ENCODE measurements at places on chromosomes 4 and X.
A peak's percentile ranks its signal among the peaks of the same experiment; 100 is the strongest.

- DNase-seq, result no peak
These were observed 20.6 kb upstream of the MAML3 start for GRCh38 chr4:140174543-140174942.

DNA sequence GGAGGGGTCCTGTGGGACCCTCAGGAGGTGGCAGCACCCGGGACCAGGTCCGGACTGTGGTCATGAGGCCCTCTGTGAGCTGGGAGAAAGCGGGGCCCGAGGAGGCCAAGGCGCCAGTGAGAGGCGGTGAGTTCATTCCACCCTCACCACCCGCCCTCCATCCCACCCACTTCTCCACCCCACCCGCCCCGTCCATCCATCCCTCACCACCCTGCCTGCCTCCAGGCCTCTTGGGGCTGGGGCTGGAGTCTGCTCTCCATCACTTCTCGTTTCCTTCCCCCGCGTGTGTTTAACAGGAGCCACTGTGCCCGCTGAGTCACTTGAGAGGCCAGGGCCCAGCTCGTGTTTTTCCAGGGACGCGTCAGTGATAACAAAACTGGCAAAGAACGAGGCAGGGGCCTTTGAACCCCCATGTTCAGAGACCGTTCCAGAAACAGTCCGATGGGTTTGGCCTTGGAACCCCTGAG is 6.2 kb downstream of the SH3TC1 start:
- no peak for DNase-seq

DNA sequence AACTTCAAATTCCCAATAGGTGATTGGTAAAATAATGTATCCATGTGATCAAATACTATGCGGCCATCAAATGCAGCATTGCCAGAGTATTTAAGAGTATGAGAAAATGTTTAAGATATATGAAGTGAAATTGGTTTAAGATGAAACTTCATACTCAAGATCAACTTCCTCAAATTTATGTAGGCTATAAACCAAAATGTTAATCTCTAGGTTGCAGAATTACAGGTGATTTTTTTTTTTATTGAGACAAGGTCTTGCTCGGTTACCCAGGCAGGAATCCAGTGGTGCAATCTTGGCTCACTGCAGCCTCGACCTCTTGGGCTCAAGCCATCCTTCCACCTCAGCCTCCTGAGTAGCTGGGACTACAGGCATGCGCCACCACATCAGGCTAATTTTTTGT is 25.3 kb downstream of the ACSL4 start:
- no peak for DNase-seq

DNA sequence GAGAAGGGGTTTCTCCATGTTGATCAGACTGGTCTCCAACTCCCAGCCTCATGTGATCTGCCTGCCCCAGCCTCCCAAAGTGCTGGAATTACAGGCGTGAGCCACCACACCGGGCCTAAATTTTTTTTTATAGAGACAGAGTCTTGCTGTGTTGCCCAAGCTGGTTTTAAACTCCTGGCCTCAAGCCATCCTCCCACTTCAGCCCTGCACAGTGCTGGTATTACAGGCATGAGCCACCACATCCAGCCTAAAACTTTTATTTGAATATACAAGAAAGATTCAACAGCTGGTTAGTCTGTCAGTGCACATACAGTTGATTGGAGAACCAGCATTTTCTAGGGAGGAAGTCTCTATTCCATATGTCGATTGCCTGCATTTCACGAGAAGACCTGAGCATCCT is 91.2 kb downstream of the LRP2BP start:
- peak; percentile 18 for DNase-seq

DNA sequence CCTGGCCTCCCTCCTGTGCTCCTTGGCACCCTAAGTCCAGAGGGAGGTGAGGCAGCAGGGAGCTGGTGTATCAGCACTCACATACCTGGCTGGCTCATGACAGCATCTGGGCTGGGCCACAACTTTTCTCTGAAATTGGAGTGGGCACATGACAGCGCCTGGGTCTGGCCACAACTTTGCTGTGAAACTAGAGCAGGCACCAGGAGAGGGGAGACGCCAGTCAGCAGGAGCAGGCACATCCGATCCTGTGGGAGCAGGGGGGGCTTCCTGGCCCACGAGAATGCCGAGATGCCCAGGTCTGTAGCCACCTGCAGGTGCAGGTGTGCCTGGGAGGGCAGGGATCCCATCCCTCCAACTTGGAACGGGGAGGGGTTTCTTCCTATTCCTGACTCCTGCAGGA is 69.7 kb upstream of the PPP3CA start:
- no peak for DNase-seq

GRCh38 chrX:16466640-16467432 is 183.1 kb upstream of the S100G start:
- DNase-seq, result peak; percentile 57

GRCh38 chrX:39532761-39533160 is 565.0 kb downstream of the BCOR start:
- DNase-seq, result no peak

DNA sequence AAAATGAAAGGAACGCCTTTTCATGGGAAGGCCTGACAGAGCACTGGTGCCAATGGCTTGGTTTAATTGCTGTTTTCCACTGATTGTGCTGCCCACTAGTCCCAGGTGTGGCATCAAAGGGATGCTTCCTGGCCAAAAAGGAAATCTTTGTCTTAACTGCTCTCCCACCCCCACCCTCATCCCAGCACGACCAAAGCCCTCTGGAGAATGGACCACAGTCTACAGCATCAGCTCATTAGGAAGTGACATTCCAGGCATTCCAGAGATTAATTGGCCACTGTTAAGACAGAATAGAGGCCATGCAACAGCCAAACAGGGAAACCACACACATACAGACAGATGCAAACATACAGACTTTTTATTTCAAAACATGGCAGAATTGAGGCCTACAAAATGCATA is 143.2 kb downstream of the LHFPL1 start:
- no peak for DNase-seq

- peak; percentile 24 for DNase-seq
These were observed 304.7 kb upstream of the TAPT1 start for GRCh38 chr4:16530688-16531635.

DNA sequence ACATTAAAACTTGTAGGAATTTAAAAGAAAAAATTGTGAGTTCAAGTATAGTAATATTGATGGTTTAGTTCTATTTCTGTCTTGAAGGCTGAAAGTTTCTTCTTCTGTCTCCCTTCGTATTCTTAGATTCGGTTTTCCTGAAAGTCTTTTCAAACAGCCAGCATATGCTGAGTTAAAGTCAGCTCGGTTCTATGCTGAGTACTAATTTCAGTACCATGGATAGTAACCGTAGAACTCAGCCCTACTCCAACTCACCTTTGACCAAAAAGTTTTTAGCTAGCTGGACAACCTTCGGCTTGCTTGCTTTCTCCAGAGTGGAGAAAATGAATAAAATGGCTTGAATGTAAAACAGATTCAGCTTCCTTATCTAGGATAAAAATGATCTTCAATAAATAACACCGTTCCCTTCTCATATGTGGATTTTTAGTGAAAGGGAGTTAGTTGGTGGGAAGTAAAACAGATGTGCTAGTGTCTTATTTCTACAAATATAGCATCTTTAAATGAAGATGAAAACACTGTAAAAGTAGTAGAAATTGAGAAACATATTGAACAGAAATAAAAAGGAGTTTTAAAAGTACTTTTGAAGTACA is 5.2 kb downstream of the POU4F2 start:
- no peak for DNase-seq

DNA sequence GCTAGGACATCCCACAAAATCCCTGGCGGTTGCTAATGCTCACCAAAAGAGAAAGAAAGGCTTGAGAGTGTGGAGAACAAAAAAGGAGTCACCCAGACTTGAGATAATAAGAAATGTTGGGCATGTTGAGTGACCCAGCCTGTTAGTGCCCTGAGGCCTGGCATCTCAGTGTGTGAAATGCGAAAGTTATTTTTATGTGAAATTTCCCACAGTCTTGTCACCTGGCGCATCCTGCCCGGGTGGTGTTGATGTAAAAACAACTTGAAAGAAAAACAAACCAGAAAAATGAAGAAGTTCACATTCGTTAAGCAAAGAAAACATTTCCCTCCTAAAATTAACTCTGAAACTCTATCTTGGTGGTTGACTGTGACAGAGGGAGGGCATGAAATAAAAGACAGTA is 495.2 kb downstream of the MID1IP1 start:
- DNase-seq, result no peak

DNA sequence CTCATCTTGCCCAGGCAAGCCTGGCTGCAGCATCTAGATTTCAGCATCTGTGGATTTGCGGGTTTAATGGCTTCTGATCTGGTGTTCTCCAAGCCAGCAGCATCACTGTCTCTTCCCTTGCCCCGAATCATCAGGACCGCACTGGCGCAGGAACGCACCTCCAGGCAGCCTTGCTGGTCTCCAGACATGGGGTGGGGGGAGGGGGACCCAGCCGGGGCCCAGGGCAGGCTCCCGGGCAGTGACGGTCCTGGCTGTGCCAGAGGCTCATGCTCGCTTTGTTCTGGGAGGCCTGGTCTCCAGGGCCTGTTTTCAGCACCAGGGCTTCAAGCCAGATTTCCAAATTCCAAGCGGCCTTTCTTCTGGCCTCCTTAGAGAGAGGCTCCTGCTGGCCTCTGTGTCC is 4.9 kb downstream of the CFAP99 start:
- DNase-seq, result no peak

- DNase-seq, result no peak
These were observed 8.2 kb downstream of the STX18 start for GRCh38 chr4:4533461-4534169.

GRCh38 chr4:65976287-65976686 is 306.0 kb upstream of the EPHA5 start:
- no peak for DNase-seq

GRCh38 chr4:15996773-15997172 is 33.8 kb upstream of the FGFBP2 start:
- DNase-seq, result peak; percentile 8

DNA sequence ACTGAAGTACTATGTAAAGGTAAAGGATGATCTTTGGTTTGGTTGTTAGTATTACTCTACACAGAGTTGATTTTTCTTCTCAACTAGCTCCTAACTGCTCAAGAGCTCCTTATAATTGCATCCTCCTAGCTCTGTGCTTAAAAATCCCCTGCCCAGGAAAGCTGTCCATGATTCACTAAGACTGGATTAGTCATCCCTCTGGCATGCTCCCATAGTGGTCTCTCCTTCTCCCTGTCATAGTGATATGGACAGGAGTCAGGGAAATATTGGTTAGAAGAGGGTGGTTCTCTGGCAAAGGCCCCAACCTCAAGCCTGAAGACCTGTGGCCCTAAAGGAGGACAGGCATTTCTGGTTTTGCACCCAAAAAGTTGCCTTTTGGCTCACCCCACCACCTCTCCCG is 242.3 kb upstream of the KCNIP4 start:
- DNase-seq, result peak; percentile 92

- peak; percentile 4 for DNase-seq
These were observed 134.2 kb downstream of the SPOCK3 start for GRCh38 chr4:167100120-167100519.

DNA sequence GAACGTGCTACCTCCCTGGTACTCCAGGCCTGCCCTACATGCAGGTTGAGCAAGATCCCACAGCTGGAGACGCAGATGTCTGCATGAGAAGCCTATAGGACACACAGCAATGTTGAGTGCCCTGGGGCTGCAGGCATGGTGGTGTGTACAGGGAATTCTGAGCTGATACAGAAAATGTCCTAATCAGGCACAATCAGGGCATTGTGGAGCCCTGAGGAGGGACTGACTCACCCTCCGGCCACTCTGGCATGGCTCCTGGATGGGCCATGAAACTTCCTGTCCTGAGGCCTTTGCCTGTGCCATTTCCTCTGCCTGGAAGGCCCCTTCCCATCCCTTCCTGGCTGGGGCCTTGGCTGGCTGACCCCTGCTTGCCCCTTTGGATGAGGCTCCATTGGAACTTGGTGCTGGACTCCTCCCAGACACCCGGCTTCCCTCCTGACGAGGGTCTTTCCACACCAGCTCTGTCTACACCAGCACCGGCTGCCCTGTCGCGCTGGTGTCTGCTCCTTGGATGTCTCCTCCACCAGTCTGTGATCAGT is 16.7 kb upstream of the AFAP1 start:
- no peak for DNase-seq

DNA sequence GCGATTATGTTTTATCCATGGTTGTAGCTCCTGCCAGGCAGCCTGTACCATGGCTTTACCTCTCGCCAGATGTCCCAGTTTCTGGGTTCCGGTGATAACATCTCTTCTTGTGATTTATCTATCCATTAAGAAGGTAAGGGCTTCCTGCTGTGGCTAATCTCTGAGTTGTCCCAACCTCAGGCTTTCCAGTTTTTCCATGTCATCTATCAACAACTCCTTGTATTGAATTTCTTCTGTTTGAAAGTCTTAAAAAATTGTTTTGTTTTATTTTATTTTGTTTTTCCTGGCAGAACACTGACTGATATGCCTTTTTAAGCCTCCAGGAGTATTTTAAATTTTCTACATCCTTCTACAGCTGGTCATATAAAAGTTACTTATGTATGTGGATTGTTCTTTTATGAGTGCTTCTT is 241.9 kb downstream of the ANTXR2 start:
- DNase-seq, result no peak

- no peak for DNase-seq
These were observed 19.7 kb upstream of the CRMP1 start for GRCh38 chr4:5912614-5913019.

DNA sequence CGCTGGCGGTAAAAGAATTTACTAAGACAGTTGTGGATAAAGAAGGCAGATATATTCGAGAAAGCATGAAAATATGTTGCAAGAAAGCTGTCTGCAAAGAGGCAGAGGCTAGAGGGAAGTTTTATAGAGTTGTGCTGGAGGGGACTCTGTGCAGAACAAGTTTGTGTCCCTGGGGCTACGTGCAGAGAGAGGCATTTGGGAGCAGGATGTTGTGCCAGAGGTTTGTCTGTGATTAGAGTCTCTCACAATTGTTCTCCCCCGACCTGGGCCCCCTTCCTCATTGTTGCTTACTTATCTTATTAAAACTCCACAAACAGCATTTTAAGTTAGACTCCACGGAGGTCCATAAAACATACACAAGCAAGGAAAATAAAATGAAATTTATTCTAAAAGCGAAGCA is 831.3 kb downstream of the NLGN4X start:
- no peak for DNase-seq
